ENCODE measurements at places on chromosomes 2 and 18.

GRCh38 chr2:37326285-37326684 lies 1.7 kb upstream of the PRKD3 start:
- DNase-seq: no peak

DNA sequence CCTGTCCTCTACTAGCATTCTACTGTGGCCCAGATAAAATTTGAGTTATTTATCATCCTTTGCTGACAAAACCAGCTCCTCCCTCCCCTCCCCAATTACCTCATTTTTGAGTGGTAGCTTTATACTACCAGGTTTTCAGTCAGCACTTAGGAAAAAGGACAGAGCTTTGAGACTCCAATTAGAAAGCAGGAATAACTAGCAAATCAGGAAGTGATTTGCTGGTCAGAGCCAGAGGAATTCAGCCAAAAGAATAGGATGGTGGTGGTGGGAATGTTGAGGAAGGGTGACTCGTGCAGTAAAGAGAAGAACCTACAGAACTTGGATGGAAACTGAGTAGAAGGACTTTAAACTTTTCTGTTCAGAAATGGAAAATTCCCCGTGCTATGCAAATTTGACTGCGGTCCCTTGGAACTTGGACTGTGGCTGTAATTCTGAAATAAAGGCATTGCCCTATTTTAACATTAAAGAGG lies 3.7 kb downstream of the MYL12B start:
- no peak for DNase-seq

- DNase-seq: no peak
Observed at GRCh38 chr2:79191816-79192215, 32.3 kb upstream of the REG3A start.

- DNase-seq: no peak
Observed at GRCh38 chr18:54335638-54336173, 22.0 kb downstream of the STARD6 start.

All from activated naive CD4-positive, alpha-beta T cell (primary cell).